ENCODE measurements at places on chromosomes 4 and X.
A peak's percentile ranks its signal among the peaks of the same experiment; 100 is the strongest.

DNA sequence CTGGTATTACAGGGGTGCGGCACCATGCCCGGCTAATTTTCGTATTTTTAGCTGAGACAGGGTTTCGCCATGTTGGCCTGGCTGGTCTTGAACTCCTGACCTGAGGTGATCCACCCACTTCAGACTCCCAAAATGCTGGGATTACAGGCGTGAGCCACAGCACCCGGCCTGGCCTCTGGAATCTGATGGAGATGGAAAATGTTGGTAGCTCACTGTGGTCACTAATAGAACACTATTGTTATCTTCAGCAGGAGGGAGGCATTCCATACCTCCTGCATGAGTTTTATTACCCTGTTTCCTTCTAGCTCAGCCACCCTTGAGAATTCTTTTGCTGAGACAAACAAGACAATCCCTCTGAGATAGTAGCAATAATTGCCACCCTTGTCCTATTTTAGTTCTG is 105.0 kb downstream of the SHROOM3 start:
- DNase-seq, result no peak

GRCh38 chr4:48910511-48910910 is 3.9 kb upstream of the OCIAD2 start:
- DNase-seq, result no peak

DNA sequence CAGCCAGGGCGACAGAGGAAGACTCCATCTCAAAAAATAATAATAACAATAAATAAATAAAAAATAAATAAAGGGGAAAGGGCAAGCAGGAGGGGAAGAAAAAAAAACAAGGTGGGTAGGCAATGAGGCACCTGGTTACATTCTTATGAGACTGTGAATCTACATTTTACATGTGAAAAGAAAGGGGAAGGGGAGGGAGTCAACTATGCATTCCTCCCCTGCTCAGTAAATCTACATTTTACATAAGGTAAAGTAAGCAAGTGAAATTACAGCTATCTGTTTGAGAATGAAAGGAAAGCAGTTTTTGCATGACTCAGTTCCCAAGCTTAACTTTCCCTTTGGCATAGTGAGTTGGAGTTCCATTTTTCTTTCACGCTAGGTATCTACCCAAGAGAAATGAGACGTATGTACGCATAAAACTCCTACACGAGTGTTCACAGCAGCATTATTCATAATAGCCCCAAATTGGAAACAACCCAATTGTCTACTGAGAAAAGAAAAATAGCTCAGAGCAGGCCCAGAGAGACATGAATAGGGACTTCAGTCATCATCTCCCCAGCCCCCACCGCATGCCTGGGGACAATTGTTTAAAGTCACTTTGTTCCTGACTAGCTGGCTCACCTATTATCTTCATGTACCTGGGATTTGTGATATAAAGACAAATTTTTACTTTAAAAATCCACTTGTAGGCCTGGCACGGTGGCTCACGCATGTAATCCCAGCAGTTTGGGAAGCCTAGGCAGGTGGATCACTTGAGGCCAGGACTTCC is 52.4 kb downstream of the DDX3X start:
- no peak for DNase-seq

DNA sequence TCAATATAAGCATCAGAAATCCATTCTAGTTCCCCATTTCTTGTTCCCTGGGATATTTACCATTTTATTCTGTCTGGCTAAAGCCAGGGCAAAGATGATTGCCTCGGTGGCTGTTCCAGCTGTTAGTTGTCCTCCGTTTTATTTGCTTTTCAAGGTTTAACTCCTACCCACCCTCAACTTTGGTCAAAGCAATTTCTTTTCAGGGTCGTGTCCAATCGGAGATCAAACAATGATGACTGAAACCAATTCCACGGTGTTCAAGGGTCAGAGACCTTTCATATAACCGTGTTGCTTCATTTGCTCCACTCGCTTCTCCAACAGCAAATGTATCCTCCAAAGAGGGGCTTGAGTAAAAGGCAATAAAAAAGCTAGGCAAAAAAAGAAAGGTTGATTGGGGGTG is 193.5 kb upstream of the FTHL17 start:
- no peak for DNase-seq

DNA sequence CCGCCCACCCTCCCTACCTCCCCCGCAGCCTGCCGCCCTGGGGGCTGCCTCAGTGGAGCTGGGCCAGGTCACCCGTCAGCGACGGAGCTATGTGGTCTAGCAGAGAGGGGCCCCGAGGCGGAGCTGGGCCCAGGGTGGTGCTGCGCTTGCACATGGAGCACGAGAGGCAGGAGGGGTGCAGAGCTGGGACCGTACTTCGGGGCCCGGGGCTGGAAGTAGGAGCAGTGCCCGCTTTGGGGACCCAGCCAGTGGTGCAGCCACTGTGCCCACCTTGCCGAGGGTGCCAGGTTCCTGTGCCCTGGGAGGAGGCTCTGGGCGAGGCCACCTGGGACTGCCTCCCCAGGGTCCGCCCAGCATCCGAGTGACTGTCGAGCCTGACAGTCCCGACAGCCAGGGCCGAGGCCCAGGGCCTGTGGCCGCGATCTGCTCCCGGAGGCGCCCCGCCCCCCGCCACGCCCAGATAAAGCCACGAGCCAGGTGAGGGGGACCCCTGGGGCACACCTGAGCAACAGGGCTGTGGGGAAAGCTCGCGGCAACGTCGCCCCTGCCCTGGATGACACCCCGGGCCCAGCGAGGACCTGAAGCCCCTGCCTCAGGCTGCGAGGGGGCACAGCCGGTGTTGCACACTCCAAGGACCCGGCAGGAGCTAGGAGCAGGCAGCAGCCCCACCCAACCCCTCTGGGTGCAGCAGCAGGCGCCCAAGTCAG is 117.5 kb downstream of the DNAAF6 start:
- DNase-seq, result no peak

GRCh38 chr4:186700746-186701145 is 22.9 kb downstream of the FAT1 start:
- no peak for DNase-seq

DNA sequence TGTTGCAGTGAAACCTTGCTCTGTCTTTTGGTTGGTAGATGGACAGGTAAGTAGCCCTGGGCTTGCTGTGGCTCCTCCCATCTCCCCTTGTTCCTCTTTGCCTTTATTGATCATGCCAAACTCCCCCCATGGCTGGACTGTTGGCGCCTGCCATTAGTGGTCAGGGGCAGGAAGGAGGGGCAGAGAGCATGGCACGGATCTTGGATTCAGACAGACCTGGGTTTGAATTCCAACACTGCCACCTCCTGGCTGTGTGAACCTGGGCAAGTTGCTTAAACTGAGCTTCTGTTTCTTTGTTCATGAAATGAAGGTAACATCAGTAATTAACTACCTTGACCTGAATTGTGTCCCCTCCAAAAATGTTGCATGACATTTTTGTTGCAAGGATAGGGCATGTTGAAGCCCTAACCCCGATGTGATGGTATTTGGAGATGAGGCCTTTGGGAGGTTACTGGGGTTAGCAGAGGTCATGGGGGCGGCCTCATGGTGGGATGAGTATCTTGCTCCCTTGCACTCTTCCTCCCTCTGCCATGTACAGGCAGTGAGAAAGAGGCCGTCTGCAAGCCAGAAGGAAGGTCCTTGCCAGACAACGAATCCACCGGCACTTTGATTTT is 6.0 kb downstream of the SLC2A9 start:
- DNase-seq, result peak; percentile 16

- peak; percentile 37 for DNase-seq
Measured at GRCh38 chr4:175947117-175947722, 118.4 kb upstream of the WDR17 start.

DNA sequence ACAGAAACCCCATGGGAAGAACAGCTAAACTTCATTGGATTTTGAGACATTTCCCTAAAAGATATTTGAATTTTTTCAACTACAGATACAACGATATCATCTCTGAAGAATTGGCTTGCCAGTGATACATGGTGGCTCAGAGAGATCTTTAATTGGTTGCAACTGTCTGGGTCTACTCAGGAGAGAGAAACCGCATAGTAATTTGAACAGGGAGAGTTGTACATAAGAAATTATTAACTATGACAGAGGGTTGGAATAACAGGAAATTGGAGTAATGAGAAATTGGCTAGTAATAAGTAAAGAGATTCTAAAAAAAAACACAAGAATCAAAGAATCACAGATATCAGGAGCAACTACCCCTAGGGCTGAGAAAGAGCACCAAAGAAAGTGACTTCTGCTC is 118.4 kb downstream of the KLHL13 start:
- no peak for DNase-seq

DNA sequence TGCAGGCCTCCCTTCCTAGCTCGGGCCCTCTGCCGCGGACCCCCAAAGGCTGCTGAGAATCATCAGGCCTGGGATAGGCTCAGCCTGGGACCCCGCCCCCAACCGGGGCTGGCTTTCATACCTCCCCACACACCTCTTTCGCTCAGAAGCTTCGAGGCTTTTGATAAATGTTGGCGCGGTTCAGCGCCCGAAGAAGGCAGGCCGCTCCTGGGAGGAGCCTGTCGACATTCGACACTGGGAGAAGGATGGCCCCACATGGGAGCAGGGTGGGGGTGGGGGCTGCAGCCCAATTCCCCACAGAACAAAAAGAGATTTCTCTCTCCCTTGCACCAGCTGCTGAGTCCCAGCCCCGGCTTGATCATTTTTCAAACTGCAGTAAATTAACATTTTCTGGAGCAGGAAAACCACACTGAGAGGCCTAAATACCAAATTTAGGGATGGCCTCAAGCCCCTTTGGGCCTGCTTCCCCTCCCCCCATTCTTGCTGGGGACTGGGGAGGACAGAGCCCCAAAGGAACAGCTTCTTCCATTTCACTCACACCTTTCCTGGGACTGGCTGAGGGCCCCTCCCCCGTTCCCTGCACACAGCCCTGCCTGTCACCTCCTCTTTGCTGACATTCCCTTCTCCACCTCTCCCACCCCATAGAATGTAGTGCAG is 112.9 kb upstream of the PJA1 start:
- no peak for DNase-seq

- DNase-seq, result no peak
Measured at GRCh38 chr4:2172161-2172560, 69.8 kb downstream of the HAUS3 start.

- DNase-seq, result no peak
Measured at GRCh38 chr4:181776264-181777054, 466.7 kb upstream of the TENM3 start.

All from T47D (cell line).